ENCODE measurements at places on chromosomes 1 and 21.

DNA sequence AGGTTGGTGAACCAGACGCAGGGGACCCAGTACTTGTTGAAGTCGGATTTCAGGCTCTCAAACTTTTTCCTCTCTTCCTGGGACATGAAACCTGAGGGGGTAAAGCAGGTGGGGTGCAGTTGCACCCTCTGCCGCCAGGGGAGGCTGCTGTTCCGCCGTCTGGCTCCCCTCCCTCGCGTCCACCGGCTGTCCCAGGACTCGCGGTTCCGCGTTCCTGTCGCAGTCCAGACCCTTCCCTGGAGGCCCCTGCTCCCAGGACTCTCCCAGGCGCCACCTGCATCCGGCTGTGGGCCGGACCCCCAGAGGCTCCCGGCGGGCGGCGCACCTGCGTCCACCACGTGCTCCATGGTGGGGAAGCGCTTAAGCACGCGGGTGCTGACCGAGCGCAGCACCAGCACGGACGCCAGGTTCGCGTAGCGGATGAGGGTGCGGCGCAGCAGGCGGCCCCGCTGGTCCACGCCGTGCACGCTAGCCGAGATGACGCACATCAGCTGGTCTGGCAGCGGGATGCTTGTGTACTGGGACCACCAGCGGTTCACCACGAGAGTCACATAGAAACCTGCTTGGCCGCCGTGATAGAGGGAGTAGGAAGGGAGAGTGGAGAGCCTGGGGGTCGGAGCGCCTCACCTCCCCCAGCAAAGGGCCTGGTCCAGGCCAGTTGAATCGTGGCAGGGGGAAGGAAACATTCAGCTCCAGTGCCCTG, 1.7 kb downstream of the BEST4 start:
- no peak for DNase-seq

DNA sequence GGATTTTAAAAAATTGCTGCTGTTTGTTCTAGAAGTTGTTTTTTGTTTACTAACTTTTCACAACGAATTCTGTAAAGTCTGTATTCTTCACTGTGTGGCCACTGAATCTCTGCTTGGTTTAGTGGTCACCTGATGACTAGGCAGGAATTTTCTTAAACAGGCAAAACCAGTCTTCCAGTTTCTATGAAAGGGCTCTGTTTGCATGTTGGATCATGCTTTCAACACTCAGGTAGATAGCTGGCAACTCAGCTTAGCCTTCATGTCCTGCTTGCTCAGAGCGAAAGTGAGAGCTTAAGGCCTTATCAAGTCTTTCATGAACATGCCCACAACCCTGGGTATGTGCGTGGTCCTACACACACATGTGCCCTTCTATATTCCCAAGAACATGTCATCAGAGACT, 52.4 kb upstream of the CCDC190 start:
- DNase-seq: no peak

DNA sequence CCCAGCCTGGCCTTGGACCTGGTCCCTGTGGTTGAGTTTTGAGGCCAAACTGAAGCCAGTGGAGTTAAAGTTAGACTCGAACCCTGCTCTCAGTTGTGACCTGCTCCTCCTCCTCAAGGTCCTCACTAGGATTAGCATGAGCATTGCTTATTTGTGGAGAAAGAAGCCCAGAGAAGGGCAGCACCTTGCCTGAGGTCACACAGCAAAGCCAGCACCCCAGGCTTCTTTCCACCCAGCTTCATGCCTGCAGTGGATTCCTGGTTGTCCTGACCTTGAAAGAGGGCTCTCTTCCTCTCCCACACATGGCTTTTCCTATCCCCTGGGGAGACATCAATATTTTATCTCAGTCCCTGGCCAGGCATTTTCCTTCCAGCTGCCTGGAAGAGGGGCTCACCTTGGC, 2.8 kb downstream of the LDLRAP1 start:
- DNase-seq: no peak

- DNase-seq: peak; percentile 79
These were observed 33.3 kb upstream of the FAM3B start for GRCh38 chr21:41283211-41283818.

GRCh38 chr1:228198977-228199590, 8.8 kb upstream of the OBSCN start:
- DNase-seq: no peak

- DNase-seq: peak; percentile 87
These were observed 407 bp downstream of the CAMSAP2 start for GRCh38 chr1:200738949-200739651.

DNA sequence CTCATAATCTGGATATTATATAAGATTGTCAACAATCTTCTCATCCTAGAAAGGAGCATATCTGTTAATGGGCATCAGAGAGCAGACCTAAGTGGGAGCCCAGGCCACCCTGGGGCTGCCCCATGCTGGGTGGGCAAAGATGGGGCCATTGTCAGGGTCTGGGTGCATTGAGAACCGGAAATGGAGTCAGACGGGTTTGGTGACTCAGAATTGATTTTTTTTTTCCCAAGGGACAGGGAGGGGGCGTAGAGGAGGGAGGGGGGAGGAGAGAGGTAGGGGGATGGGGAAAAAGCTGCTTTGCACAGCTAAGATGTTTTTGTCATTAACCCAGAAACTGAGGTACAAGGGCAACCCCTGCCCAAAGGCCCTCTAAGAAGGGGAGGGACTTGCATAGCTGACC, 1.3 kb downstream of the ATXN7L2 start:
- DNase-seq: no peak

DNA sequence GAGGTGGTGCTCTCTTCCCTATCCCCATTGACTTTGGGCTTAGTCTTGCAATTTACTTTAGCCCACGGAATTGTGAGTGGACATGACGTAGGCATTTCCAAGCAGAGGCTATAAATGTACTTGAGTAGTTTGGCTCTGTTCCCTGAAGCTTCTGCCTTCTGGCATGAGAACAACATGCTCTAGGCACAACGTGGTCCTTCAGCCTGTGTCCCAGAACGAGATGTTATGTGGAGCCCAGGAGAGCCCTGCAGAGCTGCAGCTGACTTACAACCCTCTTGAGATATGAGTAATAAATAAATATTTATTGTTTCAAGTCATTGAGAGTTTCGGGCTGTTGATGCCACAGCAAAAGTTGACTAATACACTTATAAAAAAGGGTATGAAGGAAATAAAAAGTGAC, 105.2 kb upstream of the HMGB4 start:
- peak; percentile 5 for DNase-seq

DNA sequence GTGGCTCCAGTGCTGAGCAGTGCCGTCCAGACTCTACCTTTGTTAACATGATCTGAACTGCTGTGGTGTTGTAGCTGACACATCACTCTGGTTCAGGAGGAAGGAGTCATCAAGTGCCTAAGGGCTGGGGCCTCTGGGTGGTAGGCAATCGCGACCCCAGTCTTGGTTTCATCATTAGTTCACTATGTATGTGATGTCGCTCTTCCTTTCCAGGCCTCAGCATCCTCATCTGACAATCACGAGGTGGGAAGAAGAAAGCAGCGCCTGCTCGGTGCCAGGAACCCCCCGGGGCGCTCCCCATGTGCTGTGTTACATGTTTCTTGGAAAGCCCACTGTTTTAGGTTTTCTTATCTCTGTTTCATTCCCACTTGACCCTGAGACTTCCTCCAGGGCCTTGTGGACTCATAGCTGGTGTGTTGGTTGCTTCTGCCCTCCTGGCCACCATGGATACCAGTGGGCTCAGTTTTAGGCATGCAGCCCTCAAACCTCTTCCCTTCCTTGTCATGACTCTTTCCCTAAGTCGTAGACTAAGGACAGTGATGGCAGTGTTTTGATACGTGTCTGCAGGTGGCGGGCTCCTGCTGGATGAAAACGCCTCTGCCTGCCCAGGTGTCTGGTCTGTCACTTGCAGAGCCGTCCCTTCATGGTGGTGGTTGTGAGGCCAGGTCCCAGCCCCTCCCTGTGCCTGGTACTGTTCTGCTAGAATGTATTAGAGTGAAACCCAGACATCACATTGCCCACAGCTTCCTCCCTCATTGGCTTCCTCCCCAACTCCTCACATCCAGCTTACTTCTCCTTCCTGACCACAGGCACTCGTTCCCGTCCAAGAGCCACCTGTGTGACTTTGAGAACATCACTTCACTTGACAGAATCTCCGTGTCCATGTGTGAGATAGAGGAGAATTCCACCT, 17.2 kb upstream of the FOXO6 start:
- no peak for DNase-seq

DNA sequence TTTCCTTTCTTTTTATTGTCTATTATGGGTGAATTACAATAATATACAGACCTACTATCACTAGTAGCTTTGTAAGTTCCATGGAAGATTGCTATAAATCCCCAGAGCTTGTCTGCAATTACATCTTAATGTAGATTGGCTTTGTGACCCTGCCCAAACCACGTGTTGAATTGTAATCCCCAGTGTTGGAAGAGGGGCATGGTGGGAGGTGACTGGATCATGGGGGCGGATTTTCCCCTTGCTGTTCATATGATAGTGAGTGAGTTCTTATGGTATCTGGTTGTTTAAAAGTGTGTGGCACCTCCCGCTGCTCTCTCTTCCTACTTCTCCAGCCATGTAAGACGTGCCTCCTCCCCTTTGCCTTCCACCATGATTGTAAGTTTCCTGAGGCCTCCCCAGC, 34.9 kb upstream of the CDC42BPA start:
- no peak for DNase-seq

GRCh38 chr1:226626577-226626956, 78.0 kb downstream of the STUM start:
- peak; percentile 61 for DNase-seq

- DNase-seq: no peak
These were observed 19.0 kb downstream of the CFAP74 start for GRCh38 chr1:1984560-1985070.

GRCh38 chr1:175863299-175864050, 120.1 kb upstream of the TNR start:
- DNase-seq: no peak

- DNase-seq: no peak
These were observed 163.8 kb downstream of the SMYD3 start for GRCh38 chr1:246343251-246343650.

DNA sequence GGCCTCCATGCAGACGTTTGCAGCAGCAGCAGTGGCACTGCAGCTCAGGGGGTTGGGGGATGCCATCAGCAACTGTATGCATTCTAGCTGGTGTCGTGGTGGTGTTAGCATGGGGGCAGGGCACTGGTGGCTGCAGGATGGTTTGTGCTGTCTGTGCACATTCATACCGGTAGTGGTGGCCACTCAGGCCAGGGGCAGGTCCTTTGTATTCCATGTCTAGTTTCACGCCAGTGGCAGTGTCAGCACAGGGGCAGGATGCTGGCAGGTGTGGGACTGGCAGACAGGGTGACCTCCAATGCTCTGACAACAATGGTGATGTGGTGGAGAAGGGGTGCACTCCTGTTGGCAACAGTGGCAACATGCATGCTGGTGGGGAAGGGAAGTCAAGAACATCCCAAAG, 194.2 kb upstream of the LRRC7 start:
- DNase-seq: no peak

DNA sequence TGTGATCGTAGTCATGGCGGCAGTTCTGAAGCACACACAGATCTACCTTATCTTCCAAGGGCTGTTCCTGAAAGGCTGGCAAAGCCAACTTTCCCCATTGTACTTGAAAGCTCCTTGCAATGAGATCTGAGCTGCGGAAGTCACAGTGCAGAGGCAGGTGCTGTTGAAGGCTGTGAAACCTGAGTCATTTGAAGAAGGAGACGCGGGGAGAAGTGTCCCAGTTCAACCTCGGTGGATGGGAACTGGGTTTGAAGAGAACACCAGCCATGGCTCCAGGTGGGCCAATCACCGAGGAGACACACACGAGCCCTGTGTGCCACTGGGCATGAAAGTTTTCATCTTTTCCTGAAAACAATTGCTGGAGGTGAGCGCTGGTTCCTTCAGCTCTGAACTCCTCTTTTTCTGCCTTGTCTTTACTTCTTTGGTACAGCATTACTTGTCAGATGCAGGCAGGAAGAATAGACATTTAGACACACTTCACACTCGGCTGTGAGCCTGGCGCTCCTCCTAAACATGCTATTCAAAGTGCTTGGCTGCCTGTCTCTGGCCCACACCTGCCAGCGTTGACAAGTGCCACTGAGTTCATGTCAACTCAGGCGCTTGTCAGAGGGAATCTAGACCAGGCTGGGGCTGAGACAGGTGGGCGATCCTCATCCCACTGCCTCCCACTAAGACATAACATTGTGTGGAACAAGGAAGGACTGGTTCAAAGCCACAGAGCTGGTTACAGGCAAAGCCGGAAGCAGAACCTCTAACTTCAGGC, 25.7 kb upstream of the PDE9A start:
- no peak for DNase-seq

- DNase-seq: no peak
These were observed 6.9 kb upstream of the DNAH14 start for GRCh38 chr1:224922404-224923164.

DNA sequence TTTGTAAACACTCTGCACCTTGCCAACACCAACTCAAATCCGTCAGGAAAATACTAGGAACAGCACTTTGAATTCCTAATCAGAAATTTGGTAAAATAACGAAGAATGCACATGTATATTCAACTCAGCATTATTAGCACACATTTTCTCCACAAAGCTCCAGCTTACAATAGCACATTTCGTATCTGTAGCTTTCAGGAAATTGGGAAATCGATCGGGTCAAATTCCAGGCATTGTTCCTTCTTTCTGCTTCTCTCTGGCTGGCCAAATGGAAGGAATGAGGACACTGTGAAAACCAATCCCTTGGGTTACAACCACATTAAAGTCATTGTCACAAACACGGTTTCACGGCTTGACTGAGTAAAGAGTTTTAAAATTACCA, 58.6 kb downstream of the NPHP4 start:
- peak; percentile 80 for DNase-seq

- no peak for DNase-seq
These were observed 288.1 kb downstream of the DPYD start for GRCh38 chr1:97632776-97633175.

- no peak for DNase-seq
These were observed 33.4 kb upstream of the OR2B11 start for GRCh38 chr1:247491328-247491727.

DNA sequence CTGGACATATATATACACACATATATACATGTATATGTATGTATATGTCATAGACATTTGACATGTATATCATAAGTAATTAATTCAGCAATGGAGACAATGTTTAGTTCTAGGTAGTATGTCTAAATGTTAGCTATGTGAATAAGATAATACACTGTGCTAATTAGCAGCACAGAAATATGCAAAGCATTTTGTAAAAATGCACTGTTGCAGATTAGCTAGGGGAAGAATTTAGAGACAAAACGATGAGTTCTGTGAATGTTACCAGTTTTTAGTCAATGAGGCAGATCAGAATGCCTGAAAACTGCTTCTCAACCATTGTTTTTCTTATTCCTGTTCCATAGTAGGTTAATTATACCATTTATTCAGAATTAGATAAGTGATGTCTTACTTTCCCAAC, 86.3 kb downstream of the TGFB2 start:
- no peak for DNase-seq

- DNase-seq: no peak
These were observed 9.4 kb downstream of the RUSC1 start for GRCh38 chr1:155329980-155330598.

- no peak for DNase-seq
These were observed 47.7 kb downstream of the NMNAT2 start for GRCh38 chr1:183370399-183371058.

GRCh38 chr21:15333951-15334350, 269.2 kb upstream of the NRIP1 start:
- no peak for DNase-seq

GRCh38 chr1:82795508-82796149, 994.9 kb downstream of the ADGRL2 start:
- no peak for DNase-seq

GRCh38 chr1:205450448-205450847, 5.4 kb downstream of the BLACAT1 start:
- DNase-seq: no peak
